Midbrain (tissue), 1 donor: ENCODE measurements at places on chromosomes 16 and 17.

GRCh38 chr16:72673118-72673517 lies 374.8 kb downstream of the ZFHX3 start:
- no peak for DNase-seq

- DNase-seq: no peak
Observed at GRCh38 chr17:16941072-16942036, 30.6 kb downstream of the TNFRSF13B start.

DNA sequence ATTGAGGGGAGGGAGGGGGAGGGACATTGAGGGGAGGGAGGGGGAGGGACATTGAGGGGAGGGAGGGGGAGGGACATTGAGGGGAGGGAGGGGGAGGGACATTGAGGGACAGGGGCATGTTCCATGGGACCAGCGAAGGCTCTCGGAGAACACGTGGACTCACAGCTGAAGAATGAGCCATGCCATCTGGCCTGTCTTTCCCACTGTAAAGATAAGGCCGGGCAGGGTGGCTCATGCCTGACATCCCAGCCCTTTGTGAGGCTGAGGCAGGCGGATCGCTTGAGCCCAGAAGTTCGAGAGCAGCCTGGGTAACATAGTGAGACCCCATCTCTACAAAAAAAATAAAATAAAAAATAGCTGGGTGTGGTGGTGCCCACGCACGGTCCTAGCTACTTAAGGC lies 32.5 kb downstream of the RPH3AL start:
- DNase-seq: no peak

DNA sequence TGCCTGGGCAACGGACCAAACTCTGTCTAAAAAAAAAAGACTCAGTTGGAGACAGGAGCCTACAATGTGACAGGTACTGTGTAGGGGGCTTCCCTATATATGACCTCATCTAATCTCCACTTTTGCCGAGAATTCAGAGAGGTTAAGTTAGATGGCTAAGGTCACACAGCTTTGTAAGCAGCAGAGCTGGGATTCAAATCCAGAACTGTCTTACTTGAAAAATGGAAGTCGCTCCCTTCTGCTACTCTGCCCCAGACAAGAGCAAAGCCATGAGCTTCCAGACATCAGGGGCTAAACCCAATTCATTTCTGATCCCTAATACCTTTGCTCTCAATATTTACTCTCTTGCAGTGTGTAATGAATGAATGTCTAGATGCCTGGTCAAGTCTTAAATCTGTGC lies 41.5 kb upstream of the ABCC12 start:
- DNase-seq: no peak

DNA sequence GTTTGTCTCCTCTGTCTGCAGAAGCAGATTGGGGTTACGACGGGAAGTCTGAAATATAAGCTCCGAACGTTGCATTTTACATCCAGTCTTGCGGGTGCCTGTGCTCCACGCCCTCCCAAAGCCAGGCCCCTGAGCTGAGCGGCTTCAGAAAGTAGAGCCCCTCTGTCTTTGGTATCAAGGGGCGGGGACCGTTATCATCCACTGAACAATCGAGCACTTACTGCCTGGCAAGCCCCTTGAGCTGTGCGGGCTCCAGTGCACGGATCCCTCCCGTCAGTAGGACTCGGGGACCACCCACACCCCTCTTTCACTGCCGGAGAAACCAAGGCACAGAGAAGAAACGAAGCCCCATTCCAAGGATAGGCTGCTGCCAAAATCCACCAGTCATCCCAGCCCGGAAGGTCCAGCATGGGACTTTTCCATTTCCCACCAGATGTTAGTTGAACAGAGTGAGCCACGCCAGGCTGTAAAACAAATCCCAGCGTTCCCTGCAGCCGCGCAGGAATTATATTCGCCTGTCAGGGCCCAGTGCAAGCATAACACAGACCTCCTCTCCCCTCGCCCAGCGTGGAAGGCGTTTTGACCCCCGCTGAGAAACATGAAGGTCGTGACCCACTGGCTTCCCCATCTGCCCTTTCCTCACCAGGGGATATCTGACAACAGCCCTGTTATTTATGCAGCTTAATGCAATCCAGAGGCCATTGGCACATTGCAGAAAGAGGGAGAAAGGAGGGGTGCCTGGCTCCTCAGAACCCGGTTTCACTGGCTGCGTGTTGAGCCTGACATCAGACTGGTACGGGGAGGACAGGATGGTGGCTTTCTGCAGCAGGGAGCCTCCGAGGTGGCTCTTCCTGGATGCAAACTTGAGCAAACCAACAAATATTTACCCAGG lies 212.2 kb upstream of the FOXF1 start:
- no peak for DNase-seq
